ENCODE measurements at places on chromosomes 11 and 22.

GRCh38 chr11:1219446-1219833, 3.4 kb upstream of the MUC5B start:
- no peak overlapping the region for H3K4me3 ChIP-seq
- peaks cover 11% of the 10 kb centered on the region for H3K27me3 ChIP-seq
- no peak for DNase-seq

- no peak overlapping the region for H3K27ac ChIP-seq
- H3K4me3 ChIP-seq = no peak overlapping the region
- H3K36me3 ChIP-seq = peaks cover 5% of the 10 kb centered on the region
These were observed 44.1 kb downstream of the GNB1L start for GRCh38 chr22:19810381-19811201.

DNA sequence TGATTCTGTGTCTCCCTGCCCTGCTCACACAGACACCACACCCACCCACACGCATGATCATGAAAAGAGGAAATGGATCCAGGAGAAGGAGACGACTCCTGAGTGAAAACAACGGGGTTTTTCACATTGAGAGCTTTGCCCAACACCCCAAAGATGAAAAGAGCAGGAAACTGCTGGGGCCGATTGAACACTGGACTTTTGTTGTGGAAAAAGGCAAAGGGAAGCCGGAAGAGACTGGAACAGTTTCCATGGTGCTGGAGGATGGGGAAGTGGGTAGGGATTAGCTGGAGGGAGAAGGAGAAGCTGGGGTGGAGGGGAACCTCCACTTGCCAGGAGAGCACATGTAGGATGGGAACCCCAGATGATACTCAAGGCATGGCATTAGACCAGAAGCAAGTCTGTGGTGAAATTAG, 5.2 kb upstream of the SLC43A3 start:
- peaks cover 4% of the 10 kb centered on the region for H3K4me1 ChIP-seq
- no peak overlapping the region for H3K27ac ChIP-seq
- no peaks in the 10 kb centered on the region for H3K27me3 ChIP-seq
- DNase-seq = no peak
- H3K36me3 ChIP-seq = peaks cover under 1% of the 10 kb centered on the region

DNA sequence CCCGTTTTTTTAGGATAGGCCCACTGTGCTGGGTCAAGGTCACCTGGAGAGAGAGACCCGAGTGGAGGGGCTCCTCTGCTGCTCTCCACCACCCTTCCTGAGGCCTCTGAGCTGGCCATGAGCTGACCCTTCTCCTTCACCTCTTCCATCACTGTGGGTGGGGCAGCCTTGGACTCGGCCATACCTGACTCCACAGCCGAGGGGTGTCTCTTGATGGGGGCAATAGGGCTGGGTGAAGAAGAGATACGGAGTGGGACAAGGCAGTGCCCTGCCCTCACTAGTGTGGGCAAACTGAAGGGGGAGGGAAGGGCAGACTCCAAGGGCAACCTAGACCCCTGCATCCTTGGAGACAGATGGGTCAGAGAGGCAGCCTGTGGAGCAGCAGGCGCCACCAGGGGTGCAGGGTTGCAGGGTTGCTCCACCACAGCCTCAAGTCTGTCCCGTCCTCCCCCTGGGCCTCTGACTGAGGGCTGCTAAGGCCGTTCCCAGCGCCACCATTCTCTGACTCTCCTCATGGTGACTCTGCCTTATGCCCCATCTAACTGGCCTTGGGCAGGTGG, 20.1 kb upstream of the NECTIN1 start:
- no peak overlapping the region for H3K27ac ChIP-seq
- H3K36me3 ChIP-seq = no peaks in the 10 kb centered on the region
- no peak overlapping the region for H3K4me3 ChIP-seq

DNA sequence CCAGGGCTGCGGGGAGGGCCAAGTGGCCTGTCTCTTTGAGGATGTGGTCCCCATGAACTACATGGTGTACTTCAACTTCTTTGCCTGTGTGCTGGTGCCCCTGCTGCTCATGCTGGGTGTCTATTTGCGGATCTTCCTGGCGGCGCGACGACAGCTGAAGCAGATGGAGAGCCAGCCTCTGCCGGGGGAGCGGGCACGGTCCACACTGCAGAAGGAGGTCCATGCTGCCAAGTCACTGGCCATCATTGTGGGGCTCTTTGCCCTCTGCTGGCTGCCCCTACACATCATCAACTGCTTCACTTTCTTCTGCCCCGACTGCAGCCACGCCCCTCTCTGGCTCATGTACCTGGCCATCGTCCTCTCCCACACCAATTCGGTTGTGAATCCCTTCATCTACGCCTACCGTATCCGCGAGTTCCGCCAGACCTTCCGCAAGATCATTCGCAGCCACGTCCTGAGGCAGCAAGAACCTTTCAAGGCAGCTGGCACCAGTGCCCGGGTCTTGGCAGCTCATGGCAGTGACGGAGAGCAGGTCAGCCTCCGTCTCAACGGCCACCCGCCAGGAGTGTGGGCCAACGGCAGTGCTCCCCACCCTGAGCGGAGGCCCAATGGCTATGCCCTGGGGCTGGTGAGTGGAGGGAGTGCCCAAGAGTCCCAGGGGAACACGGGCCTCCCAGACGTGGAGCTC, 13.5 kb downstream of the ADORA2A start:
- no peak overlapping the region for H3K4me3 ChIP-seq
- no peak overlapping the region for H3K27ac ChIP-seq
- peaks cover 20% of the 10 kb centered on the region for H3K4me1 ChIP-seq
- DNase-seq = no peak
- H3K27me3 ChIP-seq = no peaks in the 10 kb centered on the region

- H3K27ac ChIP-seq = peak overlapping the region; percentile 81
- H3K36me3 ChIP-seq = peaks cover 11% of the 10 kb centered on the region
These were observed 14.0 kb downstream of the TRIM44 start for GRCh38 chr11:35676611-35676965.

GRCh38 chr11:75152651-75153427, 1.9 kb downstream of the SLCO2B1 start:
- no peaks in the 10 kb centered on the region for H3K4me1 ChIP-seq
- H3K27ac ChIP-seq = no peak overlapping the region
- H3K4me3 ChIP-seq = no peak overlapping the region

DNA sequence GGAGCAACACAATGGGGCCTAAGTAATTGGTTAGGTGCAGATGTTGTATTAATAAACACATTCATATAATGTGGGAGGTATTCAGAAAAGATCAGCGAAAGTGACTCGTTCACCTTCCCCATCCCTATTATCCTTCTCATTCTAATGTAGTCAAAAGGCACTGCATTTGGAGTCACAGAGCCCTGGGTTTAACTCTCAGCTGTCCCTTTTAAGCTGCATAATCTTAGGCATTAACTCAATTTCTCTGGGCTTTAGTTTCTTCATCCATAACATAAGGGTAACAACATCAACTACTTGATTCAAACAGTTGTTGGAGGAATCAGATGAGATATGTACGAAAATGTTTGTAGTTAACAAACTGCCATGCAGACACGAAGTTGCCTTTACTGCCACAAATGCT, 187.6 kb upstream of the PITPNB start:
- no peak overlapping the region for H3K4me3 ChIP-seq
- no peaks in the 10 kb centered on the region for H3K4me1 ChIP-seq
- no peaks in the 10 kb centered on the region for H3K27me3 ChIP-seq
- H3K36me3 ChIP-seq = no peaks in the 10 kb centered on the region
- no peak overlapping the region for H3K27ac ChIP-seq
- no peak for DNase-seq

- no peak overlapping the region for H3K27ac ChIP-seq
- no peaks in the 10 kb centered on the region for H3K27me3 ChIP-seq
- H3K4me3 ChIP-seq = no peak overlapping the region
- no peaks in the 10 kb centered on the region for H3K36me3 ChIP-seq
These were observed 372.7 kb upstream of the TENM4 start for GRCh38 chr11:79813551-79813950.

- no peak for DNase-seq
- H3K27ac ChIP-seq = no peak overlapping the region
- H3K36me3 ChIP-seq = peaks cover 2% of the 10 kb centered on the region
- peaks cover 6% of the 10 kb centered on the region for H3K27me3 ChIP-seq
These were observed 246.8 kb downstream of the BUD13 start for GRCh38 chr11:116525961-116526495.

GRCh38 chr11:14544611-14545010, 24.4 kb upstream of the PSMA1 start:
- H3K36me3 ChIP-seq = no peaks in the 10 kb centered on the region
- no peaks in the 10 kb centered on the region for H3K27me3 ChIP-seq
- no peak overlapping the region for H3K27ac ChIP-seq
- H3K4me3 ChIP-seq = no peak overlapping the region

GRCh38 chr11:76624500-76625379, 45.8 kb downstream of the LRRC32 start:
- peaks cover 39% of the 10 kb centered on the region for H3K4me1 ChIP-seq
- peaks cover 3% of the 10 kb centered on the region for H3K36me3 ChIP-seq
- H3K27me3 ChIP-seq = peaks cover 36% of the 10 kb centered on the region
- no peak overlapping the region for H3K4me3 ChIP-seq
- no peak for DNase-seq
- H3K27ac ChIP-seq = peak overlapping the region; percentile 46

DNA sequence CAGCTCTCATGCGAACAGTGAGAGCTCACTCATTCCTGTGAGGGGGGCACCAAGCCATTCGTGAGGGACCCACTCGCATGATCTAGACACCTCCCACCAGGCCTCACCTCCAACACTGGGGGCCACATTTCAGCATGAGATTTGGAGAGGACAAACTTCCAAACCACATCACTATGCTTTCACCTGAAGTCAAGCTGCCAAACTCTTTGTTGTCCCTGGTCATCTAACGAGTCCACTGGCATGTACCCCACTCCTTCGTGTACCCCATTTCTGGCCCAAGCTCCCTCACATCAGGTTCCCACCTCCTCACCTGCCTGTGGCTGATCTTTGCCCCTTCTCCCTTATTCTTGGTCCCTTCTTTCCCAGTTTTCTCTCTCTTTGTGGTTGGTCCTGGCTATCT, 198.9 kb downstream of the ADAMTS15 start:
- H3K27ac ChIP-seq = no peak overlapping the region
- no peak overlapping the region for H3K4me3 ChIP-seq
- no peaks in the 10 kb centered on the region for H3K36me3 ChIP-seq
- H3K27me3 ChIP-seq = peaks cover 4% of the 10 kb centered on the region
- H3K4me1 ChIP-seq = no peaks in the 10 kb centered on the region
- no peak for DNase-seq

GRCh38 chr11:125455851-125456250, 40.2 kb downstream of the FEZ1 start:
- H3K4me3 ChIP-seq = no peak overlapping the region
- DNase-seq = no peak
- H3K27me3 ChIP-seq = no peaks in the 10 kb centered on the region
- H3K36me3 ChIP-seq = no peaks in the 10 kb centered on the region
- H3K27ac ChIP-seq = no peak overlapping the region

GRCh38 chr11:19084661-19085315, 24.3 kb upstream of the MRGPRX2 start:
- H3K27me3 ChIP-seq = peaks cover 12% of the 10 kb centered on the region
- no peak for DNase-seq
- no peaks in the 10 kb centered on the region for H3K4me1 ChIP-seq

- peaks cover 14% of the 10 kb centered on the region for H3K27me3 ChIP-seq
- H3K27ac ChIP-seq = no peak overlapping the region
- H3K4me1 ChIP-seq = peaks cover under 1% of the 10 kb centered on the region
- no peak overlapping the region for H3K4me3 ChIP-seq
- H3K36me3 ChIP-seq = no peaks in the 10 kb centered on the region
These were observed 9.1 kb downstream of the MICAL2 start for GRCh38 chr11:12119502-12119901.

DNA sequence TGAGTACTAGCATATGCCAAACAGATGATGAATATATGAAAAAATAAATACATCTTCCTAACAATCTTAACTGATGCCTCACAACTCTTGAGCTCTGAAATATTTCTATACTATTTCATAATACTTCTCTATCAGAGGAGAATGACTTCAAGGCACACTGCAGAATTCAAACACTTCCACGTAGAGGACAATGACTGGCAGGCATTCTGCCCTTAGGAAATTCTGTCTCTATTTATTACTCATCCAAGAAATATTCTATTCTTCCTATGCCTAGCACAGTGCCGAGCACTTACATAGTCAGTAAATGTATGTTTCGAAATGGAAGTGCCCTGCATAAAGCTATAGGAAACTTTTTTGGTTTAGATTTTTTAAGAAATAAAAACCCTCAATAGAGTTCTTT, 809.1 kb downstream of the DLG2 start:
- no peaks in the 10 kb centered on the region for H3K36me3 ChIP-seq
- no peak overlapping the region for H3K27ac ChIP-seq
- H3K4me1 ChIP-seq = peaks cover 5% of the 10 kb centered on the region
- no peak for DNase-seq

GRCh38 chr11:93464927-93465540, 78.2 kb downstream of the SMCO4 start:
- no peaks in the 10 kb centered on the region for H3K36me3 ChIP-seq
- no peak for DNase-seq
- no peaks in the 10 kb centered on the region for H3K4me1 ChIP-seq
- H3K27me3 ChIP-seq = no peaks in the 10 kb centered on the region

GRCh38 chr11:70908223-70908622, 344.2 kb downstream of the SHANK2 start:
- DNase-seq = no peak
- H3K27me3 ChIP-seq = peaks cover 18% of the 10 kb centered on the region
- no peak overlapping the region for H3K4me3 ChIP-seq
- H3K4me1 ChIP-seq = peaks cover 5% of the 10 kb centered on the region
- H3K27ac ChIP-seq = no peak overlapping the region
- no peaks in the 10 kb centered on the region for H3K36me3 ChIP-seq

- H3K36me3 ChIP-seq = peaks cover 2% of the 10 kb centered on the region
- no peak overlapping the region for H3K4me3 ChIP-seq
- no peak for DNase-seq
- no peak overlapping the region for H3K27ac ChIP-seq
These were observed 1275.2 kb downstream of the TBC1D22A start for GRCh38 chr22:48037618-48038017.

DNA sequence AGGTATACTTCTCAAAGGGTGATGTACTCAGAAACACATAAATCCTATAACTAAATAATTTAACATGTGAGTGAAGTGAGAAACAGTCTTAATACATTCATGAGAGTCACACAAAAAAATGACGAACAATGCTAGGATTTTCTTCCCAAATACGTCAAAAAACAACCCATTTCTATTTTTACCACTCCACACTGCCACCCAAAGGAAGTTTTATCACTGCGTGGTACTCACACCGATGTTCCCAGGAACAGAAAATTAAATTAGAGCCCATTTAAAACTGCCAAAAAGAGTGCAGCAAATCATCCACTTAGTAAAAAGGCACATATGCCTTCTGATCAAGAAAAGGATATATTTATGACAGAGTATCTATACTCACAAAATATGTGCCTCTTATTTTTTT, 710.9 kb upstream of the FAT3 start:
- H3K27me3 ChIP-seq = no peaks in the 10 kb centered on the region
- H3K4me1 ChIP-seq = no peaks in the 10 kb centered on the region
- H3K4me3 ChIP-seq = no peak overlapping the region
- no peak overlapping the region for H3K27ac ChIP-seq
- H3K36me3 ChIP-seq = no peaks in the 10 kb centered on the region

GRCh38 chr22:31334329-31334728, 11.8 kb downstream of the PATZ1 start:
- DNase-seq = no peak
- H3K36me3 ChIP-seq = peaks cover 41% of the 10 kb centered on the region
- H3K27ac ChIP-seq = peak overlapping the region; percentile 21
- H3K27me3 ChIP-seq = no peaks in the 10 kb centered on the region
- no peak overlapping the region for H3K4me3 ChIP-seq
- H3K4me1 ChIP-seq = peaks cover 11% of the 10 kb centered on the region

- H3K27me3 ChIP-seq = no peaks in the 10 kb centered on the region
- no peak overlapping the region for H3K27ac ChIP-seq
- peaks cover 18% of the 10 kb centered on the region for H3K36me3 ChIP-seq
- no peaks in the 10 kb centered on the region for H3K4me1 ChIP-seq
- no peak for DNase-seq
These were observed 320.7 kb downstream of the LARGE1 start for GRCh38 chr22:33599596-33599995.
